ENCODE measurements at places on chromosomes 11 and 22.
A peak's percentile ranks its signal among the peaks of the same experiment; 100 is the strongest.

- no peak for DNase-seq
These were observed 50.4 kb downstream of the OR4A47 start for GRCh38 chr11:48538991-48539390.

GRCh38 chr11:17386331-17387084 is 2.0 kb downstream of the KCNJ11 start:
- DNase-seq, result peak; percentile 66

GRCh38 chr11:83863272-83863671 is 577.1 kb upstream of the CCDC90B start:
- DNase-seq, result no peak

DNA sequence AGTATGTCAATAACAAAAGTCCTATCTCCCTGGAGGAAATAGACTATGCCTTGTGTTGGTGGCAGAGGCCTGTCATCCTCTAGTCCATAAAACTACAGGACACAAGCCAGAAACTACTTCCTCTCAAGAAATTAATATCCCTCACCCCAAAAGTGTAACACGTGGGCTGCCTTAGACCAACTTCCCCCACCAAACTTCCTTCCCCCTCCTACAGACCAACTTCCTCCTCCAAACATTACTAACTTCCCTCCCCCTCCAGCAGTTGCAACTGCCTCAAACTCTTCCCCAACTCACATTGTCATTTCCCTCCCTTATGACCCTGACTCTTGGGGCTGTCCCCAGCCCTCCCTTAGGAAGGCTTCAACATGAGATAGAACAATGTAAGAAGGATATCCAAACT is 6.3 kb downstream of the OR52K2 start:
- no peak for DNase-seq

GRCh38 chr11:76653674-76654284 is 16.8 kb downstream of the LRRC32 start:
- DNase-seq, result no peak

DNA sequence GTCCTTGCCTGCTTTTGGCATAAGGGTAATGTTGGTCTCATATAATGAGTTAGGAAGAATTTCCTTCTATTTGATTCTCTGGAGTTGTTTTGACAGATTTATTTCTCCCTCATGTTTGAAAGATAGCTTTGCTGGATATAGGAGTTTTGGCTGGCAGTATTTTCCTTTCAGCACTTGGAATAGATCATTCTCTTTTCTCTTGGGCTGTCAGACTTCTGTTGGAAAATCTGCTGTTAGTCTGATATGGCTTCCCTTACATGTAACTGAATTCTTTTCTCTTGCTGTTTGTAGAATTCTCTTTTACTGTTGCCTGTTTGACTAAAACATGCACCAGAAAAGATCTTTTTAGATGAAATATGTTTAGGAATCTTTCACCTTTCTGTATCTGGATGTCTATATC is 165.5 kb downstream of the GUCY1A2 start:
- no peak for DNase-seq

GRCh38 chr11:103359216-103359615 is 250.0 kb downstream of the DYNC2H1 start:
- no peak for DNase-seq

GRCh38 chr22:50439871-50440331 is 34.9 kb downstream of the SBF1 start:
- no peak for DNase-seq

GRCh38 chr11:105296806-105297205 is 157.2 kb upstream of the CARD18 start:
- DNase-seq, result peak; percentile 8

- DNase-seq, result peak; percentile 39
These were observed 725 bp downstream of the KDM2A start for GRCh38 chr11:67119585-67120391.

DNA sequence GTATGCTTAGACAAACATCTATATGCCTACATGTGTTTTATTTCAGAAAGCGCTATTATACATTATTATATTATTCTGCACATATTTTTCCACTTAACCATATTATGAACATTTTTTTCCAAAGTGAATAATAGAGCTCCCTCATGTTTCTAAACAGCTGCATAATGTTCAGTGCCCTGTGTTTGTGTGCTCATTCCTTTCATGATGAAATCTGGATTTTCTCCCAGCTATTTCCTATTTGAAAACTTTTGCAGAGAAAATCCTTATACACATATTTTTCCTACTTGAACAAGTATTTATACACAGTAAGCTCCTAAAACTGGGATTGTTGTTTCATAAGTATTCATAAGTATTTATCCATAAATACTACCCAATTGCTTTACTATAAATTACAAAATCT is 18.1 kb upstream of the RFPL2 start:
- DNase-seq, result no peak

- no peak for DNase-seq
These were observed 59.0 kb upstream of the PDE3B start for GRCh38 chr11:14584595-14584994.

DNA sequence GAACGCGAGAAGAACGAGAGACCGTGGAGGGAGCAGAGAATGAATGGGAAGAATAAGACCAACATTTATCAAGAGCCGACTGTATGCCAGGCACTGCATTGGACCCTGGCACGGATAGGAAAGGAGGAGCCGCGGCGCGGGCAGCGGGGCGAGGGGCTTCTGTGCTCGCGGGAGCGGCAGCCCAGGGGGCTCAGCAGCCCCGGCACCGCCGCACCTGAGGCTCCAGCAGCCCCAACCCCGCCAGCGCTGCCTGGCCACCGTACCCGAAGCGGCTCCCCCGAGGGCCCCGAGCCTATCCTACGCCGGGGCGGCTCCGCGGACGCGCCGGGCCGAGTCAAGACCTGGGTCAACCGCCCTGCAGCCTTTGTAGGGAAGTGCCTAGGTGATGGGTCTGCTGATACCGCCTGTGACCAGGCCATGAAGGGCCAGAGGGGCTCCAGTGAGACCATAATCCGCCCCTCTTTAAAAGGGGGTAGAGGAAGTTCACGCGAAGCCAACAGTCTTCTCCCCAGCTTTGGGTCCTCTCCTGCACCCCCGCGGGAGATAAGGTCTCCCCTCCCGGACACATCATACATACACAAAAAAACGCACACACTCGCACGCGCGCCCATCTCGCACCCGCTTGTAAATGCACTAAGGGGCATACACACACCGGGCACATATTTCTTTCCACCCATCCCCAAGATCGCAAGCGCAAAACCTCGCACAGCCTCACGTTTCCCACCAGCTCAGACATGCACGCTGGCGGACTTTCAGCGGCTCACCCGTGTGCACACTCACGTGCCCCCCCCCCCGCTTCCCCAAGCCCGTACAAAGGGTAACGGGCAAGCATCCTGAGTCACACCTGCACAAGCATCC is 935 bp upstream of the RTN4RL2 start:
- DNase-seq, result peak; percentile 26

GRCh38 chr11:11178671-11179638 is 174.1 kb downstream of the CSNK2A3 start:
- DNase-seq, result no peak

- DNase-seq, result peak; percentile 52
These were observed 587 bp downstream of the DENND5A start for GRCh38 chr11:9264316-9265210.

DNA sequence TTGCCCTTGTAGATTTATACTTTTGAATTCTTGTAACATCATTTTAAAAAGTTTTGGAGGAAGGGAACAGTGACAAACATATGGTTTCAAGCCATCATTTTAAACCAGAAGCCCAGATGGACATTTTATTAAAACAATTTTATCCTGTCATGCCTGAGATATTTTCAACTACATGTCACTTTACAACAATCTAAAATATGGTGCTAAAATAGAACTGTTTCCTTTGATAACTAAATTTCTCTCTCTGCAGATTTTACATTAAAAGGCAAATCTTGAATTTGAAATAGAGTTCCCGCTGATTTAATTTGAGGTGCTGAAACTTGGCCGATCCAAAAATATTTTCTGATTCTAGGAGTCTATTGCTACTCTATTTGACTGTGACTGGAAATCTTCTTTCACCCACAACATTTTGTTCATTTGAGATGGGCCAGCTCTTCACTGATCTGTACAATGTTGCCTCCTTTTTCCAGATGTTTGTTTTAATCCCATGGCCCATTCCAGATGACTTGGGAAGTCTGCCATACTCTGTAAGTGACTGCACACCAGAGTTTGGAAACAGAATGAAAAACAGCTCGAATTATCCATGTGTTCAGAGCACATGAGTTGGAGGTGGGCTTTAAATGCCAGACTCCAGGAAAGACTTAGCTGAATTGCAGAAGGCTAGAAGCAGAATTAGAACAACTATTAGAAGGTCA is 402.5 kb downstream of the TMEM135 start:
- no peak for DNase-seq

DNA sequence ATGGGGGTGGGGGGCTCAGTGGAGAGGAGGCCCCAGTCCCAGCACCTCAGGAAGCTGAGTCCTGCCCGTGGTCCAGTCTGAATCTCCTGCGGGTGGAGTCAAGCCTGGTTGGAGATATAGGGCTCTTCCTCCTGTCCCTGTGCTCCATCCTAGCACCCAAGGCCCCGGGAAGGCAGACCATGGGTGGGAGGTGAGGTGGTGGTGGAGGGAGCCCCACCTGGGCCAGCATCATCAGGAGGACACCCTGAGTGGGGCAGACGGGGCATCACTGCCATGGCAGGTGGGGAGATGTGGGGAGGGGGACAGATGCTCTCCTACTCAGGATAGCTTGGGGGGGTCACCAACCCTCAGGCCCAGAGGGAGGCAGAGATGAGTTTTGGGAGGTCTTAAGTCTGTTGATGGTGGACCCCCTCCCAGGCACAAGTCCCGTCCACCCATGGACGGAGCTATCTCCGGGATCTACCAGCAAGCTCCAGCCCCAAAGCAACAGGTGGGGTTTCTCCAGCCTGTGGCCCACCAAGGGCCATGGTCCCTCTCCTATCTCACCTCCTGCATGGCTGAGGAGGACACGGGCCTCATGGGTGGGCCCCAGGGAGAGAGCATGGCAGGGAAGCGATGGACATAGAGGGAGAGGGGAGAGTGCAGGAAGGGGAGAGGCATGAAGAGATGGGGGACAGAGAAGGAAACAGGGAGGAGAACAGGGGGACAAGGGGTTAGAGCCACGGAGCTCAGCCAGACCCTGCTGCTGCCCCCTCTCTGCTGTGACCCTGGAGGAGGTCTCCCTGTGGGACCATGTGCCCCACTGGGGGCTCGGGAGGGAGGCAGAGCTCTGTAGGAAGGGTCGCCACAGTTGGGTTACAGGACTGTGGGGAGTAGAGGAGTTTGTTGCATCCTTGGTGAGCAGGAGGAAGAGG is 1.3 kb downstream of the MRGPRE start:
- DNase-seq, result no peak

DNA sequence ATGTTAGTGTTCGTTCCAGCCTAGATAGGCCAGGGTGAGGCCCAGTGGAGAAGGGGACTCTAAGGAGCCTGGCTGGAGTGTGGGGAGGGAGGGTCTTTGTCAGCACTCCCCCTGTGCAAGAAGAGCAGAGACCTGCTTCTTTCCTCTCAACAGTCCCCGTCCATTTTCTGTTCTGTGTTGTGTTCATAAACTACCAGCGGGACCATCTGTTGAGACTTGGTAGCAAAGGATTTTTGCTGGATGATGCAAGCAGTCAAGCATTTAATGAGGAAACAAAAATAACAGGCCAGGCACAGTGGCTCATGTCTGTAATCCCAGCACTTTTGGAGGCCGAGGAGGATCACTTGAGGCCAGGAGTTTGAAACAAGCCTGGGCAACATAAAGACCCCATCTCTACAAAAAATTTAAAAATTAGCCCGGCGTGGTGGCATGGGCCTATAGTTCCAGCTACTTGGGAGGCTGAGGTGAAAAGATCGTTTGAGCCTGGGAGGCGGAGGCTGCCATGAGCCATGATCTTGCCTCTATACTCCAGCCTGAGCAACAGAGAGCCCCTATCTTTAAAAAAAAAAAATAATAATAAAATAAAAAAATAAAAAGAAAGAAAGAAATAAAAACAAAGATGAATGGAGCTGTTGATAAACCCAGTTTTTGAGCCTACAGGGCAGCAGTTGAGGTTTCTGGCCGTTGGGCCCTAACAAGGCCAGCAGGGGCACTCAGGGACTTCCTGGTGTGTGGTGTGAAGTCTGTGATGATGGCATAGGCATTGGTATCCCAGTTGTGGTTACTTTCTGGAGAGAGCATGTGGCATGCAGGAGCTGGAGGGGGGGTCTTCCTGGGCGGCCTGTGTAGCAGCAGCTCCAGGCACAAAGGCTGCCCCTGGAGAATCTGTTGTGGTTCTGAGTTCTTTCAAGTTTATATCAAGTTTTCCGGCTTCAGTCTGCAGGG is 1.7 kb upstream of the TXNRD2 start:
- DNase-seq, result no peak

DNA sequence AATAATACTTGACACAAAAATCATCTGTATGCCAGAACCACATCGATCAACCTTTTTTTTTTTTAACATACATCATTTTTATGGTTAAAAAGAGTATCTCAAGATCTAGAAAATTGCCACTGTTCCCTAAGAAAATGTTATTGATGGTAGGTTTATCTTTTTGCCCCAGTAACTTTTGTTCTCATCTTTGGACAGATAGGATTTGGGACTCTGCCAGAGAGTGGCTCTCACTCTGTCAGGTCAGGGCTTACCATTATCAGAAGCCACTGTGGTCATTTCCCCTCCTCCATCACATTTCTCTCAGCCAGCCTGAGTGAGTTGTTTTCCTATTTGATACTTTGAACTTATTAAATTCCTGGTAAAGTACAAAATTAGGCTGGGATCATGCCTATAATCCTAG is 47.9 kb upstream of the YWHAH start:
- no peak for DNase-seq

GRCh38 chr22:38871360-38872171 is 450 bp downstream of the CBX6 start:
- peak; percentile 44 for DNase-seq

- peak; percentile 83 for DNase-seq
These were observed 684 bp downstream of the TNFRSF13C start for GRCh38 chr22:41925783-41926460.

DNA sequence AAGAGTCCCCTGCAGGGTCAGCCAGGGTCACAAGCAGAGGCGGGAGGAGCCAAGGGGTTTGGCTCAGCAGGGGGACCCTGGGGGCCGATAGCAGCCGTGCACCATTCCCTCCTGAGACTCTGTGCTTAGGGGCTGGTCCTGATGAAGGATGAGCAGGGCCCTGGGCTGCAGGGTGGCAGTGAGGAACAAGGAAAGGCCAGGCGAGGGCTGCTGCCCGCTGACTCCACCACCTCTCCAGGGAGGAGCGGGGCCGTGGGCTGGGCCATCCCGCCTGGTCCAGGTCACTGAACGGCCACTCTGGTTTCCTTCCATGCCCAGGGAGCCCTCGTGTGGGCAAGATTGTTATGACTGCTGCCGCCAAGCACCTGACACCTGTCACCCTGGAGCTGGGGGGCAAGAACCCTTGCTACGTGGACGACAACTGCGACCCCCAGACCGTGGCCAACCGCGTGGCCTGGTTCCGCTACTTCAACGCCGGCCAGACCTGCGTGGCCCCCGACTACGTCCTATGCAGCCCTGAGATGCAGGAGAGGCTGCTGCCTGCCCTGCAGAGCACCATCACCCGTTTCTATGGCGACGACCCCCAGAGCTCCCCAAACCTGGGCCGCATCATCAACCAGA is 9.2 kb upstream of the NDUFS8 start:
- no peak for DNase-seq
